ENCODE measurements at places on chromosomes 1 and 21.

DNA sequence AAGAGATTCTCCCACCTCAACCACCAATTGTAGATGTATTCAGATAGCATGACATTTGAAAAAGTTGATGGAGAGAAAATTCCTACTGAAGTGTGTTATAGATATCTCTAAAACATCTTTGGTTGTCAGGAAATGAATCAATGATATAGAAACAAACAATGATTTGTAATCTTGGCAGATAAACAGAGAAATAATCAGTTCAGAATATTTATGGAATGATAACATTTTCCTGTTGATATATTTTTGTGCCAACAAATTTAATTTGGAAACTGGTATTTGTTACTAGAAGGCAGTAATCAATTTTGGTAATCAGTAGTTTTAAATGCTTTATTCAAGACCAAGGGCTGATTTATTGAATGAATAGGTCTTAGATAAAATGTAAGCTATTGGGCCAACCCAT, 695.6 kb downstream of the USP25 start:
- no peak for DNase-seq

- peak; percentile 70 for DNase-seq
Observed at GRCh38 chr1:113759333-113760101, at the start of gene PHTF1. TSS of gene PHTF1 (minus strand) at chr1:113759486. CDS start at chr1:113758703, 783 bp downstream.

GRCh38 chr1:32651461-32652073, 559 bp downstream of the RBBP4 start:
- no peak for DNase-seq

GRCh38 chr1:202367271-202367670, 18.8 kb downstream of the PPP1R12B start:
- DNase-seq = no peak

GRCh38 chr1:87638636-87639035, 310.0 kb downstream of the LMO4 start:
- DNase-seq = no peak

DNA sequence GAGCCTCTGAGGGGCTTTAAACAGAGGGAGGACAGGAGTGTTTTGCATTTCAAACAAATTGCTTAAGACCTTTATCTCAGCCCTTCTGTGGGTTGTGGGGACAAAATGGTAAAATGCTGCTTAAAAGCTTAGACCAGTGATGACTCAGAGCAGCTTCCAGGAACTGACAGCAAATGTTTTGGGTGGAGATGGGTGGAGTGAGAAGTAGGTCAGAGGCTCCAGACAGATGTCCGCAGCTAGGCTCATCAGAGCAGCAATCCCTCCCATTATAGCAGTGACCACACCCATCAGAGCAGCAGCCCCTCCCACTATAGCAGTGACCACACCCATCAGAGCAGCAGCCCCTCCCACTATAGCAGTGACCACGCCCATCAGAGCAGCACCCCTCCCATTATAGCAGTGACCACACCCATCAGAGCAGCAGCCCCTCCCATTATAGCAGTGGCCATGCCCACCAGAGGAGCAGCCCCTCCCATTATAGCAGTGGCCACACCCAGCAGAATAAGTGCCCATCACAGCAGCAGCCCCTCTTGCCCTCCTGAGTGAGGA, 532.2 kb downstream of the MATN1 start:
- DNase-seq = no peak

DNA sequence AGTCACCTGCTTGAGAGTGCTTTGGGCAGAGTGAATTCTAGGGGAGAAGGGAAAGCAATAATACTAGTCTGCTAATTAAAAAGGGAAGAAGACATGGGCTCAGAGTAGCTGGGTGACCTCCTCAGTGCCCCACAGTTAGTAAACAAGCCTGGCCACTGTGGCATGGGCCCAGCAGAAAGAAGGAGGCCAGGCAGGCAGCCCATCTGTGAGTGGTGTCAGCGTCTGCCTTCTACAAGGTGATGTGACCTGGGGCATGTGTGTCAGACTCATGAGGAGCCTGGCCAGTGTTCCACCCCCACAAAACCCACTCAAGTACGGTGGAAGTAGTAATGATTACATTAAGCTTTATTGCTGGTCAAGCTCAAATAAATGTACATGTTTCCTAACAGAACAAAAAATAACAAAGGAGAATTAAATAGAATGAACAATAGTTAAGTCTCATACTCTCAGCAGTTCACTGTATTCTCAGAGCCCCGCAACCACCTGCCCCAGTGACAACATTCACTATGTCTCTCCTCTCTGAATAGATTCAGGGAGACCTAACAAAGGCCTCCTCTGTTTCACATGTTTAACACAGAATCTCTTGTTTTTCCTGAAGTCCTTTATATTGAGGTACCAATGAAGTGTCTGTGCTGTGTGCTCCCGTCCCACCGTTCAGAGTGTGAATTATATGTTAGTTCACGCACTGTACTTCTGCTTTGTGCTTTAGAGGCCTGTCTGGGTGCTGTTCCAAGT, 32.5 kb downstream of the SLC22A15 start:
- no peak for DNase-seq

GRCh38 chr1:227786673-227787512, 28.6 kb upstream of the PRSS38 start:
- DNase-seq = peak; percentile 48

- DNase-seq = no peak
Observed at GRCh38 chr21:26140164-26140579, 30.4 kb downstream of the APP start.

- DNase-seq = no peak
Observed at GRCh38 chr1:50917138-50918137, 42.6 kb downstream of the FAF1 start.

DNA sequence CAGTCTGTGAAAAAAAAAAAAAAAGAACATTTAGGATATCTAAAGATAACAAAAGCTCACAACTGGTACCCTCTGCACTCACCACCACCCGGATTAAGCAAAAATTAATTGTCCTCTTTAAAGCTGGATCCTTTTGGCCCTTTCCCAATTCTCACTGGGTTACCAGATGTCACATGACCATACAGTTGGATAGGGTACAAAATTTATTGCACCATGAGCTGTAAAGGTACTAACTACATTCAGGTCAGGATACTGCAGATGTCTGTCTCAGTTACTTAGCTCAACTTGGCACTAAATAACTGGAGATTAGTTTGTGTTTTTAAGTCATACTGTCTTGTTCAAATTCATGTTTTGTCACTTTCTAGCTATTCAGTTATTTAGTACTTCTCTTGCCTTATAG, 96.3 kb downstream of the GPATCH2 start:
- no peak for DNase-seq

DNA sequence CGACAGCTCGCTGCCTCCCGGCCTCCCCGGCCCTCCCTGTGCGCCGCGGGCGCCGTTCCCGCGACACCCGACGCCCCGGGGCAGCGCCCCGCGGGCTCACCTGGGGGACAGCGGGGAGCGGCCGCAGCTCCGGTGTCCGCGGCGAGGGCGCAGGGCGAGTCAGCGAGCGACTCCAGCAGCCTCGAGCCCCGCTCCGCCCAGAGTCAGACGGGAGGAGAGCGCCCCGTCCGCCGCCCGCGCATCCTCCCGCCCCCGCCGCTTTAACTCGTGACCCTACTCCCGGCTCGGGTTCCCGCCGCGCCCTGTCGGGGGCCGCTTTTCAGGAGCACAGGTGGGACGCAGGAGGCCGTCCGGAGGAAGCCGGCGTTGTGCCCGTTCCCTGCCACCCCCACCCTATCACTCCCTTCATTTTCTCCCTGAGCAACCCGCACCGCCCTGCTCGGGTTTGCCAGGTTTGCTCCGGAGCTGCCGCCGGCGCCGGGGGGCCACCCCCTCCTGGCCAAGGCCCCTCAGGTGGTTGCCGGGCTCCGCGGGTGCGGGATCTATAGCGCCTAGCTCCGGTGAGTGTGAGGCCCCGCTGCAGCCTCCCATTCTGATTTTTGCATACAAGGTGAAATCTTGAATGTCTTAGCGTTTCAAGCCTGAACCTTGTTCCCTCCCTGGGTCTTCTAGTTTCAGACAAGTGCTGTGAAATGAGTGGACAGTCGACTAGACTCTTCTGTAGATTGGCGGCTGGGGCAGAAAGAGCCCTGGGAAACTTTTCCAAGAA, at the start of gene MCOLN3:
Gene MCOLN3 (minus strand): TSS at position 205 of the 769 bp plus-strand sequence. CDS start 3,140 bp downstream, outside the sequence.
- DNase-seq = peak; percentile 2
